SW 1271 (cell line): ENCODE measurements at places on chromosomes 6 and 20.

DNA sequence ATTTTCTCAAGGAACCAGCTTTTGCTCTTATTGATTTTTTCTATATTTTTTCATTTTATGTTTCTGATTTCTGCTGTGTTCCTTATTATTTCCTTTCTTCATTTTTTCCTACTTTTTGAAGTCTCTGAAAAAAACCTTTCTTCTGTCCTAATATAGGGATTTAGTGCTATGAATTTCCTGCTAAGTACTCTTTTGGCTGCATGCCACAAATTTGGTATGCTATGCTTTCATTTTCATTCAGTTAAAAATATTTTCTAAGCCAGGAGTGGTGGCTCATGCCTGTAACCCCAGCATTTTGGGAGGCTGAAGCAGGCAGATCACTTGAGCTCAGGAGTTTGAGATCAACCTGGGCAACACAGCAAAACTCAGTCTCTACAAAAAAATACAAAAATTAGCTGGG lies 30.6 kb downstream of the SIRPD start:
- no peak for DNase-seq

DNA sequence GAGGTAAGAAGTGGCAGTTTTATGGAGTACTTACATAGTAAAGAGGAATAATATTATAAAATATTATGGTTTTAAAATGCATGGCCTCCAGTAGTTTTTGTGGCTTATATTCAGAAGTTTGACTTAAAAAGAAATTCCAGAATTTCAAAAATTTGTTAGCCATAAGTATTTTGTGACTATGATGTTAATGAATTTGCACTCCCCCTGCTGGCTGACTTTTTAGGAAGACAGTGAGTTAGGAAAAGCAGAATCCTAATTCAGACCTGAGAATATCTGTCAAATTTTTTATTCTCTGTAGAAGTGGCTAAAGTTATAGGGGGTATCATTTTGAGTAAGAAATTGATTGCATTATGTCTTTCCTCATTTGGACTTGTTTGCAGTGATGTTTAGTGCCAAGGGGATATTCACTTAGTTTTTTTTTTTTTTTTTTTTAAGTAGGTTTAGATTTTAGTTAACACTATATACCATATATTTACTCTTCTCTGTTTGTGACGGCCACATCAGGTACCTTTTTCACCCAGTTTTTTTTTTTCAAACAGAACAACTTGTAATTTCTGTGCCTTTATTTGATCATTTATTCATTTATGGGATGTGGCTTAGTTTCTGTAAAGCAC lies 40.8 kb downstream of the ZFAND3 start:
- no peak for DNase-seq

DNA sequence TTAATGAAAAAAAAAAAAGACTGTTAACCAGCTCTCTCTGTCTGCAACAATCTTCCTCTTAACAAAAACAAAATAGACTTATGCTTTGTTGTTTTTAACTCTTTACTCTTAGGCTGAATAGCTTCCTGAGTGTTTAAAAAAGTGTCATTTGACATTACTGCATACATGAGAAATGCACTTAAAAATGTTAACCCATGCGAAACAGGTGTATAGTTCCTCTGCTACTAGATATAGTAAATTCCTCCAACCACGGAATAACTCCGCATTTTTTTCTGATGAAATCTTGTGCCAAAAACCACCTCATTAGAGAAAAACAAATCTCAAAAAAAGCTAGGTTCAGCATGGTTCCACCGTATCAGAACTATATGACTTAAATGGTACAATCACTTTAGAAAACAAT lies 426.0 kb downstream of the ADGRB3 start:
- no peak for DNase-seq

GRCh38 chr6:45472382-45472781 lies 94.6 kb upstream of the SUPT3H start:
- no peak for DNase-seq

GRCh38 chr20:8515810-8516435 lies 383.9 kb downstream of the PLCB1 start:
- no peak for DNase-seq

GRCh38 chr6:16505711-16506357 lies 255.4 kb downstream of the ATXN1 start:
- no peak for DNase-seq

GRCh38 chr6:163773646-163774045 lies 359.1 kb downstream of the QKI start:
- no peak for DNase-seq

DNA sequence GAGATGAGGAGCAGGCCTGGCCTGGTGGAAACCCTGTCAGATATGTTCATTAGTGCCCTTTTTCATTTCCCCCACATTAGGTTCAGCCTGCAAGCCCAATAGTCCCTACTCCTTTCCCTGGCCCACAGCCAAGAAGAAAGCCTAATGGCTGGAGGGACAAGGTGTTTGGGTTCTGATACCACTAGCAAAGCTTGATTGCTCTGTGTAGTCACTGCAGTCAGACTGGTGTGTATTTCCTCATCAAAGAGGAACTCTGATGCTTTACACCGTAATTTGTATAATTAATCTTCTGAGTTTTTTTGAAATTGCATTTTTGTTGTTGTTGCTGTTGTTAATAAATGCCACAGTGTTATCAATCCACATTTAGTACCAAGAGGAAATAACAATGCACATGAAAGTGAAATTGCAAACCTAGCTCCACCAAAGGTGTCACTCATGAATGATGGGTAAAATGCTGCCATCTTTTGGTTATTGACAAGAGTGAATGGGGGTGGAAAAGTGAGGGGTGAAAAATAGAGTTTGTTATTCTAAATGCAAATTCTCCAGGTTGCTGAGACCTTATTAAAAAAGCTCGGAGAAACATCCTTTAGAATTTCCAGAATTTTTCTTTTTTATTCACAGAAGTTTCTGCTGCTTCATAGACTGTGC lies 320.2 kb upstream of the POU3F2 start:
- DNase-seq, result no peak

- DNase-seq, result peak; percentile 12
Observed at GRCh38 chr6:72140795-72141194, 254.4 kb downstream of the RIMS1 start.

DNA sequence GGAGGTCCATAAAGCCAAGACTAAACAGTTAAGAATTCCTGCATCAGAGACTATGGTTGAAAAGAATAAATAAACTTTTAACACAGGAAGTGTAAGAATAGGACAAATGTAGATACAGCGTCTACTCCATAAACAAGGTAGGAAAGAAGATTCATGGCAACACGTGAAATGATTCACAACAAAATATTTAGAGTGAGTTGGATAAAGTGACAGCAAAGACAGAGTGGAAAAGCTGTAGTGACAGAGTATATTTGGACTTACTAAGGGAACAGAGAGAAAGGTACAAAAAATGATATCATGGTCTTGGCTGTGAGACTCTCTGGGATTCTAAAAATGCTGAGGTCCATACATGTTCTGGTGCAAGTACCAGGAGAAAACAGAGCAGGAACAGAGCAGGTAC lies 21.9 kb upstream of the KIAA0408 start:
- DNase-seq, result no peak

DNA sequence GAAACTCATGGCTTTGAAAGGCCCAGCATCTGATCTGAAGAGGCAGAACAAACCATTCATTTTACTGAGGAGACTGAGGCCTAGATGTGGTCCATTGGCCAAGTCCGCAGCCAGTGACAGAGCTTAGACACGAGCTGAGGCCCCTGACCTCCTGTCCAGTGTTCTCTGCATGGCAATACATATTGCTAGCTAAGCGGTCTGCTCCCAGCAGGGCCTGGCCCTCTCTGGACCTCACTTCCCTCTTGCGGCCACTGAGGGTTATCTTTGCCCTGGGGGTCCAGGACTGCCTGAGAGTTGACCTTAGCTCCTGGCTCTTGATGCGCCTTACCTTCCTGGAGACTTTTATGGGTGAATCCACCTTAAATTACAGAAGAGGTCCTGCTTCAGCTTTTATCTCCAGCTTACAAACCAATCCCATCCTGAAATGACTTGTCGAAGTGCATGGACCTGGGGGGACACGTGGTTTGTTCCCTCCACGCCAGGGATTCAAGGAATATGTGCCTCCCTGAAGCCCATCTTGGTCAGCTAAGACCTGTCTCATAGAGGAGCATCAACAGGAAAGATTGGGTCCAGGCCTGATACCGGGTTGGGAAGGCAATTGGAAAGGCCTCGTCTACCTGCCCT lies 75.6 kb downstream of the CNBD2 start:
- DNase-seq, result no peak

DNA sequence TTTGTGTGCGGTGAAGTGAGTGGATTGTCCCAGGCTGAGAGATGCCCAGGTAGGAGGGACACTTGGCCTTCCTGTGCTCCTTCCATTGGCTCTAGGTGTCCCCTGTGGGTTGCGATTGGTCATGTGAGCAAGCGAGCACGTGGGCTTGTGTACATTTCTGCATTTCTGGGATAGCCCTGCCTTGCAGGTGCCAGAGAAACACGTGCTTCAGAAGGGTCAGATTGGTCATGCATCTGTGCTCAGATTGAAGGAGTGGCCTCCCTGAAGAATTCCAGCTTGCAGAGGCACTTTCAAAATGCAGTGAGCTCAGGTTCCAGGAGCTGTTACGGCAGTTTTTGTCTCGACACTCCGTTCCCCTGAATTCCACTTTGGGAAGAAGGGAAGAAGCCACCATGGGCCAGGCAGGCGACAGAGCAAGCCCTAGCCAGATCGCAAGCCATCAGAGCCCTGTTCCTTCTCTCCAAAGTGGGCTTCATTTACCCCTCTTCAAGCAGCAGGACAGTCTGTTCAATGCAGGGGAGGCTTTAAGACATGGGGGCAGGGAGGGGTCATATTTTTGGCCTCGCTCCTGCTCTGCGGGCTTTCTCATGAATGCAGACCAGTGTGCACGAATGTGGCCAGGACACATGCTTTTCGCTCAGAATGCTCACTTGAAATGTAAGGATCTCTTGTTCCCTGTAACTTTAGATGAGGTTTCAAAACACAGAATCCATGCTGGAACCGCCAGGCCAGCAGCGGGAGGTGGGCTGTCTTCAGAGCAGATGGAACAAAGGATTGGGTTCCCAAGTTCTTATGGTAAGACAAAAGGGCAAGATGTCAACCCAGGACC lies 78.6 kb upstream of the AKAP12 start:
- DNase-seq, result no peak

DNA sequence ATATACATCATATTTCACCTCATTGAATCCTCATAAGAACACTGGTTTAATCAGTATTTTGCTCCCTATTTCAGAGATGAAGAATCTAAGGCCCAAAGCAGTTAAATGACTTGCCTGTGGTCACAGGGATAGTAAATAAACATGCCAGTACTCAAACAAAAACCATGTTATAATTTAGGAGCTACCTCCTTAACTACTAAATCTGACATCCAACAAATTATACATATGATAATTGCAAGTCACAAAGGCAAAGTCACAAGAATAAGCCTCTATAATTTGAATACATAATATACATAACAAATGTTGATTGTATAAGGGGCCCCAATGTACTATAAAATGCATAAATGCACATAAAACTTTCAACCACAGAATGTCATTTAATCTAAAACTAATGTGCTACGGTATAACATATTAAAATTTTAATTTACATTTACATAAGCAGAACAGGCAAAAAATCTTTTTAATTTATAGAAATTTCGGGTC lies 157.4 kb upstream of the SLC22A16 start:
- DNase-seq, result no peak

GRCh38 chr6:131924881-131925474 lies 26.2 kb downstream of the CCN2 start:
- peak; percentile 58 for DNase-seq

DNA sequence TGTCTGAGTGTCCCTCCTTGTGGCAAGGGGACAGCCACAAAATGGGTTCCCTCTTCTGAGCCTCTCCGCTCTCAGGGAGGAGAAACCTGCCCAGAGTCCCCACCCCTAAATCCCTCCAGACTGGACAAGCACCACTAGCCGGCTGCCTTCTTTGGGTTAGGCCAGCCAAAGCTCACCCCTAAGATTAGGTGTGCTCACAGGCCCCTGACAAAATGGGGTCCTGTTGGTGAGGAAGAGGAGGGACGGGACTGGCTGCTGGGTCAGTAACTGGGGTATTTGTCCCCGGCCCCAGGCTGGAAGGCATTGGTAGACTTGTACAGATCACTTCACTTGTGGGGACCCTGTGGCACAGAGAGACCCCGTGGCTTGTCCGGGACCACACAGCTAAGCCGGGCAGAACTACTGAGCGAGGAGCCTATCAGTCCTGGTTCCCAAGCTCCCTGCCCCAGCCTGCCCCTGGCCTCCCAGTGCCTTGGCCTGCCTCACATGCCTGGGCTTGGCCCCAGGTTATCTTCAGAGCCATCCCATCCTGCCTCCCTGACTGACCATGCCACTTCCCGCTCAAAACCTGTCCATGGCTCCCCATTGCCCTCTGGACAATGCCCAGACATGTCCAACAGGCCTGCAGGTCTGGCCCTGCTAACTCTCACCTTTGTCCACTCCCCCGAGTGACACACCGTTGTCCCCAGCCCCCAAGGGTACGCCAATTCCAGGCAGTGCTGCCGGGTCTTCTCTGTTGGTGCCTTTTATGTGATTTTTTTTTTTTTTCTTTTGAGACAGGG lies 10.5 kb upstream of the AVP start:
- no peak for DNase-seq

DNA sequence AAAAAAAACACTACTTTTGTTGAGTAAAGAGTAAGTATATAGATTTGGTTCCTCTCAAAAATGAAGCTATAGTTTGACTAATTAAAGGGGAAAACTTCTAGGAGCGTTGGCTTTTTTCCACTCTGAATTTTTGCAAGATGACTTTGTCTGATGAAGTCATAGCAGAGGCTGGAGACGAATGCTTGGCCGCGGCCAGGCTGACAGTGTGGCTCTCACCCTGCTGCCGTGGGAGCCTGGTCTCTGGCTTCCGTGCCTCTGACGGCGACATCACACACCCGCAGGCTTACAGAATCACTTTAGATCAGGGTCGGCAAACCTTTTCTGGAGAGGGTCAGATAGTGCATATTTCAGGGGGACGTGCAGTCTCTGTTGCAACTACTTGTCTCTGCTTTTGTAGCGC lies 145.0 kb downstream of the PHACTR3 start:
- no peak for DNase-seq

DNA sequence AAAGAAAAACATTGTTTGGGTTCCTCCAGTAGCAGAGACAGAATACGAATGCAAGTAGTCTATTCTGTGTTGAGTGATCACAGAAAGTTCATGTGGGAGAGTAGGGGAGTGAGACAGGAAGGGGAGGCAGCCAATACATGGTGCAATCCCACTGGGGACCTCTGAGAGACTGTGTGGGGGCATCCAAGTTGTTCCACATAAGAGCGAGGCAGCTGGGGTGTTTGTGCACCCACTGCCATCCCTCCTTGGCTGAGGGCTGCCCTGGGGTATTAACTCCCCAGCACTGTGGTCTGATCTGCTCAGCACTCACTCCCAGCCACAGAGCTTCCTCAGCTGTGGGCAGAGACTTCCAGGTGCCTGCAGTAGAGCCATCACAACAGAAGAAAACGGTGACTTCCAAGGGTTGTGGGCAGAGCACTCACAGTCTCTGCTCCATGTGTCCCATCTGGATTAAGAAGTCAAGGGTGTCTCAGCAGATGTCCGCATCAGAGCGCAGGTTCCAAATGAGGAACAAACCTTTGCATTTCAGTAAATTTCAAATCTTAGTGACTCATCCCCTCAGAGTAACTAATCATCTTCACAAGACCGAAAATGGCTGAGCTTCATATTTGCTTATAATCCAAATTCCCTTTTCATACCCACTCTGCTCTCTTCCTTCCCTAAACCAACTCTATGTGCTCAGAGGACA lies 101.9 kb upstream of the NAA20 start:
- DNase-seq, result no peak

- no peak for DNase-seq
Observed at GRCh38 chr6:126156973-126157372, 170.6 kb downstream of the TRMT11 start.
